ENCODE measurements at places on chromosomes 11 and 22.

- H3K27ac ChIP-seq: no peak overlapping the region
- H3K4me1 ChIP-seq: no peaks in the 10 kb centered on the region
- H3K4me3 ChIP-seq: no peak overlapping the region
- H3K27me3 ChIP-seq: no peaks in the 10 kb centered on the region
- H3K36me3 ChIP-seq: no peaks in the 10 kb centered on the region
Measured at GRCh38 chr11:70872955-70873735, 379.2 kb downstream of the SHANK2 start.

DNA sequence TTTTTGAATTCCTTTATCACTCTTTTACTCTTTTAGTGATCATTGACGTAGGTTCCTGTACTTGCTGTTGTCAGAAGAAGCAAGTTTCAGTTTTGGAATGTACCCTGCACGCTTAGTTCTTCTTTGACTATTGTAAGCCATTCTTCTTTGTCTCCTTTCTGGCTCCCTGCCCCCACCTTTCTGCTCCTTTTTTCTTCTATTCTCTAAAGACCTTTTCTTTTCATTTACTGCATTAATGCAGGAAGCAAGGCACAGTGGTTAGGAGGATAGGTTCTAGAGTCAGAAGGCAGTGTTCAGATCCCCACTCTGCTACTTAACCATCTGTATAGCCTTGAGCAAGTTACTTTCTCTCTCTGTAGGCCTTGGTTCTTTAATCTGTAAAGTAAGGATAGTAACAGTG lies 33.7 kb upstream of the RAG2 start:
- H3K4me3 ChIP-seq: no peak overlapping the region
- no peaks in the 10 kb centered on the region for H3K4me1 ChIP-seq
- no peaks in the 10 kb centered on the region for H3K27me3 ChIP-seq
- H3K27ac ChIP-seq: no peak overlapping the region

DNA sequence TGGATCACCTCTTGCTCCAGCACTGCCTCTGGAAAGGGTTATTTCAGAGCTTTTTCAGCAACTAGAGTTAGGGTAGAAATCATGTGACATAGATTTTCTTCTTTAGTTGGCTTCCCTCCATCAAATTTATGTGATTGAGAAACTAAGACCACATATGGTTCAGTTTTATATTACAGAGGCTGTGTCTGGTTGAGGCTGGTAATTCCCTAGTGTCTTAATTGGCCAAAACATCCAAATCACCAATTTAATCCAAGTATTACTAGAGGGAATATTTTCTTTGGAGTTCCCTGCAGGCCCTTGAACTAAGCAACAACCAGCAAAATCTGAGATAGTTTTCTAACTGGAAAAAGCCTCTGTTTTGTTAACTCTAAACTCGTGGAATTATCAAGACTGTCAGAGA lies 136.3 kb downstream of the ARHGAP42 start:
- no peak overlapping the region for H3K4me3 ChIP-seq
- DNase-seq: no peak
- no peak overlapping the region for H3K27ac ChIP-seq

- H3K27ac ChIP-seq: no peak overlapping the region
- no peak overlapping the region for H3K4me3 ChIP-seq
- H3K27me3 ChIP-seq: peaks cover 16% of the 10 kb centered on the region
- peaks cover 10% of the 10 kb centered on the region for H3K4me1 ChIP-seq
- no peak for DNase-seq
- peaks cover 9% of the 10 kb centered on the region for H3K36me3 ChIP-seq
Measured at GRCh38 chr22:23903328-23903971, 9.3 kb downstream of the MIF start.

DNA sequence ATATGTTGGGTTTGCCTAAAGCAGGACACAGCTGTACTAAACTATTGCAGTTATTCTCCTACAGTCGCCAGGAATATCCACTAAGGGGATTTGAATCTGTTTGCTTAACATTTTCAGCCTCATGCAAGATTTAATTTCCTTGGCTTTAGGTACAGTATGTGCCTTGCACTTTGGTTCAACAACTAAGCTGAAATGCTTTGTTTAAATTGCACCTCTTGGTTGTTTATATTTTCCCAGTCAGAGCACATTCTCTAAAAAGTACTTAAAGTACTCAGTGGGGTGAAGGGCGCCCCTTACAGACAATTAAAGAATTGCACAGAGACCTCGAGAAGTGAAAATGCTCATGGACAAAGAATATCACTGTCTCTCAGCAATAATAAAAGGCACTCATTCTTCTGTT lies 107.8 kb upstream of the MTNR1B start:
- no peak overlapping the region for H3K4me3 ChIP-seq
- DNase-seq: no peak
- H3K27ac ChIP-seq: no peak overlapping the region
- H3K4me1 ChIP-seq: no peaks in the 10 kb centered on the region
- no peaks in the 10 kb centered on the region for H3K27me3 ChIP-seq

- H3K27ac ChIP-seq: no peak overlapping the region
- no peaks in the 10 kb centered on the region for H3K27me3 ChIP-seq
- H3K36me3 ChIP-seq: no peaks in the 10 kb centered on the region
Measured at GRCh38 chr11:27008811-27009535, 15.1 kb downstream of the FIBIN start.

- no peaks in the 10 kb centered on the region for H3K27me3 ChIP-seq
- no peak for DNase-seq
- H3K4me3 ChIP-seq: no peak overlapping the region
- no peaks in the 10 kb centered on the region for H3K4me1 ChIP-seq
Measured at GRCh38 chr11:10498022-10498400, 42.9 kb downstream of the AMPD3 start.

DNA sequence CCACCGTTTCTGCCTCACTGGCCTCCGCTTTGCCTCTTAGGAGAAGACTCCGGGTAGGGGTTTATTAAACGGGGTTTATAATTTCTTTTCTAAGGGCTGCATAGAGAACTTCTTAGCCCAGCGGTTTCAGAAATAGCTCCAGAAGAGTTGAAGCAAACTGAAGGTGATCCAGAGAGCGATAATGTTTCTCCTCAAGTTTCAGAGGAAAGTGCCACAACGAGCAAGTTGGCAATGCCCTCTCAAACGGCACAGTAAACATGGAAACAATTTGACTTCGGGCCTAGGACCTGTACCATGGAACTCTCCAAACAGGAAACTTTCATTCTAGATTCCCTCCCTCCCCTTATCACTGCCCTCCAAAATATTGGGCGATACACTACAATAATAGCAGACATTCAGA lies 1.0 kb downstream of the ADSL start:
- peak overlapping the region; percentile 98 for H3K4me3 ChIP-seq
- H3K4me1 ChIP-seq: peaks cover 48% of the 10 kb centered on the region
- peaks cover 29% of the 10 kb centered on the region for H3K36me3 ChIP-seq
- peak overlapping the region; percentile 100 for H3K27ac ChIP-seq

- H3K4me3 ChIP-seq: no peak overlapping the region
- H3K4me1 ChIP-seq: peaks cover 21% of the 10 kb centered on the region
Measured at GRCh38 chr11:45150301-45150700, 3.9 kb downstream of the PRDM11 start.

Data from activated naive CD4-positive, alpha-beta T cell treated with anti-CD3 and anti-CD28 coated beads, Interleukin-2, amount 10 ng/mL, durations not matched to agents 7 days and 5 days (primary cell).